IMR-90 (cell line): ENCODE measurements at places on chromosomes 6 and 20.

GRCh38 chr6:117530467-117531242 lies 48.2 kb downstream of the DCBLD1 start:
- no peak for DNase-seq

- no peak for DNase-seq
Observed at GRCh38 chr6:54467384-54467783, 159.1 kb downstream of the TINAG start.

DNA sequence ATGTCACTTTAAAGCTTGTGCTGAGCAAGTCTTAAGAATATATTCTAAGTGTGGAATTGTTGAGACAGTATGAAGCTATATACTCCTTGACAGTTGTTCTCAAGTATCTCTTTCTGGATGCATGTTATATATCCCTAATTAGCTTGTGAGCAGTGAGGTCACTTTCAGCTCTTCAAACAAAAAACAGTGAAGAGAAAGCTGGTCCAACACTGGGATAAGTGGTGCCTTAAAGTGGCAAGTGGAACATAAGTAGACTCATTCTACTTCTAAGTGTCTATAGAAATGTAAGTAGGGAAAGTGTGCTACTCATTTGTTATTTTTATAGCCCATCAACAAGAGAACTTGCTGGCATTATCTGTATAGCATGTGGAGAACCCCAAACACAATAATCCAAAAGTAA lies 133.1 kb upstream of the BACH2 start:
- no peak for DNase-seq

- DNase-seq, result no peak
Observed at GRCh38 chr20:46940616-46941015, 46.0 kb downstream of the EYA2 start.

GRCh38 chr6:143598466-143599080 lies 79.2 kb upstream of the PHACTR2 start:
- no peak for DNase-seq

DNA sequence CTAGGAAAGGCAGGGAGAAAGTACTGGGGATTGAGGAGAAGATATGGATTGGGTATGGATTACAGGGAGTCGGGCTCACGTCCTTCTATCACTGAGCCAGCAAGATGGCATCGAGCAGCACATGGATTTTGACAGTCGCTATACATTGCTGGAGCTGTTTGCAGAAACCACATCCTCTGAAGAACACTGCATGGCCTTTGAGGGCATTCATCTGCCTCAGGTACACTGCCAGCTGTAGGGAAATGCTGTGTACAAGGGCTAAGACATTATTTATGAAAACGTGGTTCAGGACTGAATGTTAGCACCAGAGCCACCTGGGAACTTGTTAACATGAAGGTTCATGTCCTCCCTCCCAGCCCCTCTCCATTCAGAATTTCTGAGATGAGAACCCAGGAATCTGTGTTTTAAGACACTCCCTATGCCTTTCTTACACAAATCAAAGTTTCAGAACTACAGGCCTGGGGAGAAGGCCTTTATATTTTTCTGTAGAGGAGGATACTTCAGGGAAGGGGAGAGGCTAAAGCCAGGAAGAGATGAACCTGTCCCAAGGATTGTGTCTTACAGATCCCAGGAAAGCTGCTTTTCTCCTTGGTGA lies 3.5 kb downstream of the CUL9 start:
- DNase-seq, result no peak

DNA sequence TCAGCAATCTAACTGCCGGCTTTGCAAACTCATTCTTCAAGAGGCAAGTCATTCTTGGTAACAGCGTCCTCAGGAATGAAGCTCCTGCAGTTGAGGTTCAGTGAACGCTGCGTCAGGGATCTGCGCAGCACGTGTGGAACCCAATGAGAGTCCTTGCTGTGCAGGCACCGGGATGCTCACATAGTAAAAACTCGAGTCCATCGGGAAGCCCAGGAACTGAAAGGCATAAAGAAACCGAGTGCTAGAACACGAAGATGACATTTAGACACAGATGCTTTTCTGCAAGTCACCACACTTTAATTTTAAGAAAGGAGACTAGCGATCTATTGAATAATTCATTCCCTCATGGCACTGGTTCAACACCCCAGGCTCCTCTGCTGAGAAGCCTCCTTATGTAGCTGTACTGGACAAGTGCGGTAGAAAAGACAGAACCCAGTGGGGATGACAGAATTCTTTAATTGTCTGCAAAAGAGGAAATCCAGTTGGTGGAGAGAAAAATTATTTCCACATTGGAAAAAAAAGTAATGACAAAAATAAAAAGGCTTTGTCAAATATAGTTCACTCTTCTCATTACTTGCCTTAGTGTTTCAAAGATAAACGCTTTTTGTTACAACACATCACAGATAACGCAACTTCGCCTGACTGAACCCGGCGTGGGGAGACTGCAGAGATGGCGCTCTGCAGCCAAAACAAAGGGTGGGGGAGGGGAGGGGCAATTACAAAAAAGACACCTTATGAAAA lies 1.9 kb upstream of the AFDN start:
- DNase-seq, result peak; percentile 25
